ENCODE measurements at places on chromosomes 2 and 18.
A peak's percentile ranks its signal among the peaks of the same experiment; 100 is the strongest.

DNA sequence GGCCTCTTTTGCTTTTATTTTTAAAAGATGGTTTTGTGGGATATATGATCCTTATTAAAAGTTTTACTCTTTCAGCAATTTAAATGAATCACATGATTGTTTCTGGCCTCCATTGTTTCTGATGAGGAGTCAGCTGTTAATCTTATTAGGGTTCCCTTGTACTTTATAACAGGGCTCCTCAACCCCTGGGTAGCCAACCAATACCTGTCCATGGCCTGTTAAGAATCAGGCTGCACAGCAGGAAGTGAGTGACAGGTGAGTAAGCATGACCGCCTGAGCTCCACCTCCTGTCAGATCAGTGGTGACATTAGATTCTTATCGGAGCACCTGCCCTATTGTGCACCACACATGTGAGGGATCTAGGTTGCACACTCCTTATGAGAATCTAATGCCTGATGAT, 45.1 kb upstream of the FAM98A start:
- no peak for DNase-seq

DNA sequence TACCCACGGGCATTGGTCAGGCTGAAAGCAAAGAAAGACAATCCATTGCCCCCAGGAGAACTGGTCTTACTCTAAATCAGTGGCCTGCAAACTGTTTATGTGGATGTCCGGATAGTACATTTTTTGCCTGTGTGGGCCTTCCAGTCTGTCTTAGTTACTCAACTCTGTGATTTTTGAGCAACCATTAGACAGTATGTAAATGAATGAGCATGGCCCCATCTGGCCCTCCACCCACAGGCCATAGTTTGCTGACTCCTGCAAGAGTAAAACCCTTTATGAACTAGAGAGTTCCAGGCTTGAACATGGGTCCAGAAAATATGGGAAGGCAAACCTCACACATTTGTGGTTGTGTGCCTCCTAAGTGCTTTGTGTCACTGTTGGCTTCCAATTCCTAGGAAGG, 55.7 kb upstream of the CYP1B1 start:
- no peak for DNase-seq

DNA sequence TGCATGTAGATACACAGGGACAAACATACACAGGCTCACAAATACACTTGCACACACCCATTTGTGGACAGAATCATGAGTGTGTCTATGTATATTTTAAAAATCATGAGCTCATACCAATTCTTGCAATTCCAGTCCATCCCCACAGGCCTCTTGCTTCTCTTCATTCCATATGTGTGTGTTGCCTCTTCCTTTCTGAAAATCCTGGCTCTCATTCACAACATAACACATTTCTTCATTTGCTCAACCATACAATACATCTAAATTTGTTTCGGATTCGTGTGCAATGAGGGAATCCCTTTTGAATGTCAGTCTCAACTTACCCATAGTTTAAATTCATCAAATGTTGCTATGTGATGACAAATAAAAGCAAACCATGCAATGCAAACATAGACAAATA, 51.4 kb downstream of the GNAL start:
- no peak for DNase-seq

- no peak for DNase-seq
Measured at GRCh38 chr2:200658278-200658864, 72.6 kb downstream of the AOX1 start.

- no peak for DNase-seq
Measured at GRCh38 chr2:226310146-226310545, 489.5 kb downstream of the IRS1 start.

- no peak for DNase-seq
Measured at GRCh38 chr2:11533278-11534070, at the start of gene GREB1. GREB1 (plus strand) TSS chr2:11534045; CDS start chr2:11556615, 22,570 bp downstream.

- DNase-seq: no peak
Measured at GRCh38 chr2:207624185-207625013, 795 bp downstream of the METTL21A start.

GRCh38 chr2:41718705-41719104, 329.1 kb upstream of the PKDCC start:
- DNase-seq: no peak

GRCh38 chr2:124241-124880, 78.1 kb upstream of the FAM110C start:
- DNase-seq: no peak

GRCh38 chr2:182229297-182229696, 197.5 kb downstream of the PDE1A start:
- no peak for DNase-seq

DNA sequence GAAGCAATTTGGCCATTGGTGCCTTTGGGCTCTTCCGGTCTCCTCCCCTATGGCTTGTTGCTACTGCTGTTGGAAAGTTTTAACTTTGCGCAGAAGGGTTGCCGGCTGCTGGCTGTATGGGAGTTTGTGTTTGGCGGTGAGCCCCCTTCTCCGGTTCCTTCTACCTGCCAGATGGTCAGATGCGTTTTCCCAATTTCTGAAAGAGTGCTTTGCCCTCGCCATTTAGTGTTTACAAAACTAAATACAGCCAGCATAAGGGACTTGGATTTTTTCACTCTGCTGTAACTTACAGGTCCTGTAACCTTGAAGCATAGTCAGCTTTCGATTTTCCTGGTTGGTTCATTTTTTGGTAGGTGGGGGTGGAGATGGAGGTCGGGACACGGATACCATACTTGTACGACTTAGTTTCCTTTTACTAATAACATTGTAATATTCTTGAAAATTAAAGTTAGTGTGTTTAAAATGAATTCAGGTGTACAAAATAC, 604 bp downstream of the COQ10B start:
- peak; percentile 32 for DNase-seq

DNA sequence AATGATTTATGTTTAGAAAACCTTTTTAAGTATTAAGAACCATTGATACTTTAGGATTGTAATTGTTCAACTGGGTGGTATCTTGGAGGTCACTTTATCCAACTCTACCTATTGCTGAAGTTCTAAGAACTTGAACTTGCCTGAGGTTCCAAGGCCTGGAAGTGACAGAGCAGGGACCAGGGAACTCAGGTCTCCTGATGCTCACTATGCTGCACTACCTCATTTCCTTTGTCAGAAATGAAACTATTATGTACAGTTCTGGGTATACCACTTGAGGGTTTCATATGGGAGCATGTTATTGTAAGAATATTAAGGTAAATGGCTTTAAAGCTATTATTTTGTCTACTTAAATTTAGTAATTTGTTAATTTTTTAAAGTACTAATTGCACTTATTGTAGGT, 3.0 kb downstream of the MBD5 start:
- DNase-seq: no peak

- no peak for DNase-seq
Measured at GRCh38 chr18:45920367-45920766, 46.8 kb downstream of the EPG5 start.

GRCh38 chr2:120543899-120544298, 191.8 kb upstream of the GLI2 start:
- no peak for DNase-seq

- no peak for DNase-seq
Measured at GRCh38 chr2:180790891-180791290, 189.5 kb upstream of the UBE2E3 start.
